ENCODE measurements at places on chromosomes 11 and 22.
A peak's percentile ranks its signal among the peaks of the same experiment; 100 is the strongest.

- no peak for DNase-seq
Observed at GRCh38 chr11:12755510-12756453, 81.6 kb downstream of the TEAD1 start.

- DNase-seq, result no peak
Observed at GRCh38 chr11:120186456-120186773, 24.4 kb upstream of the OAF start.

GRCh38 chr11:2089536-2090165, 49.5 kb downstream of the IGF2 start:
- DNase-seq, result no peak

GRCh38 chr22:35631597-35631996, 14.5 kb upstream of the MB start:
- no peak for DNase-seq

- DNase-seq, result no peak
Observed at GRCh38 chr22:19120829-19121630, 1.2 kb downstream of the DGCR2 start.

- no peak for DNase-seq
Observed at GRCh38 chr11:19323502-19323901, 82.8 kb upstream of the E2F8 start.

DNA sequence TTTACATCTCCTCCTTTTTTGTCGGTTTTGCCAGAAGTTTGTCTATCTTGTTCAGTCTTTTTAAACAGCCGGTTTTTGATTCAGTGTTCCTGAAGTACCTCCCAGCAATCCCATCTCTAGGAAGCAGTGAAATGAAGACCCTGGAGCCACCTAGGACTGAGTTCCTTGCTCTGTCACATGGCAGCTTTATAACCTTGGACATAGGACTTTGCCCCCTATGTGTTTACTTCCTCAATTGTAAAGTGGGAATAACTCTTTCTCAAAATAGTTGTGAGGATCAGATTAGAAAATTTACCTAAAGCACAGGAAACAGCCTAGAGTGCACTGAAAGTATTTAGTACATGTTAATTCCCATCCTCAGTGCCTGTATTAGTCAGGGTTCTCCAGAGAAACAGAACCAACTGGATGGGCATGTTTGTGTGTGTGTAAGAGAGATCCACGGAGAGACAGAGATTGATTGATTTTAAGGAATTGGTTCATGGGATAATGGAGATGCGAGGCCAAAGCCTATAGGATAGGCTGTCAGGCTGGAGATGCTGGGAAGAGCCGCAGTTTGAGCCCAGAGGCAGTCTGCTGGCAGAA, 20.0 kb downstream of the FAM83F start:
- DNase-seq, result no peak

GRCh38 chr11:8767466-8768142, 85.0 kb downstream of the RPL27A start:
- DNase-seq, result no peak

DNA sequence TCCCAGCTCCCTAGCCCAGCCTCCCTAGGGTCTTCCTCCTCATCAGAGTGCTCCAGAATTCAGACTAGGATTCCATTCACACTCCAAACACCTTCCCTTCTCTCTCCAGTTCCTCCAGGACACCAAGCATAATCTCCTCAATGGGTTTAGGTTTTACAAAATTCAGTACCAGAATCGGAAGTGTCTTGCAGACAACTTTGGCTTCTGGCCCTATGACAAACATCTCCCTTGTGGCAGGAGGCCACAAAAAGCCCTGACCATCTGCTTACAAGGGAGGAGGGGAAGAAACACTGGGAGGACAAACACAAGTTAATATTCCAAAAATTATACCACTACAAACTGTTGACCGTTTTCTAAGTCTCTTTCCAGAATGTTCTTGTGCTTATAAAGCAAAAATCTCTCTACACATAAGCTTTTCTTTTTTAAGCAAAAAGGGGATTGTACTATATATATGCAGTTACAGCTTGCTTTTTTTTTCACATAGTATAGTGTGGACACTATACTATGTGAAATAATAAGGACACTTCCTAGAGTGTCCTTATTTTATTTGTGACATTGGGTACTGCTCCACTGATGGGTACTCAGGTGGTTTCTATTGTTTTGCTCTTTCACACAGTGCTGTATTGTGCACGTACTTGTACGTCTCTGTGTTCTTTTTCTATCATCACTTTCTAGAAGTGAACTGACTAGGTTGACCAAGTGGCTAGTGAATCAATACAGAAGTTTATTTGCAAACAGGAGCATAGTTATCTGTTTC, 78.7 kb downstream of the BDNF start:
- DNase-seq, result no peak

GRCh38 chr11:120068114-120068573, 69.8 kb downstream of the TRIM29 start:
- no peak for DNase-seq

DNA sequence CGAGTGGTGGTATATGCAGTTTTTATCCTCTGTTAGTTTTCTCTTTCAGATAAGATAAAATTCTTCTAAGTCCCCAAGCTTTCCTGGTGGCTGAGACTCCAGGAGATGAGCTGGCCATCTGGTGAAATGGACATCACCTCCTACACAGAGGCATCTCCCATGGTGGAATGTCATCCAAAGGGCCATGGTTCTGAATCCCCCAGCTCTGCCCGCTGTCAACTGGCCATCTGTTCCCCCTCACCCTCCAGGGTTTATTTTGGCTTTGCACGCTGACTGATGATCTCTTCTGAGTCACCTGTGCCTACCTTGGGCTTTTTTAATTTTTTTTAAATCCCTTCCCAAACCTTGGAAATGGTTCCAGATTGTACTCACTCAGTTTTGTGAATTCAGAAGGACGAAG, 142.2 kb downstream of the HIPK3 start:
- DNase-seq, result no peak

DNA sequence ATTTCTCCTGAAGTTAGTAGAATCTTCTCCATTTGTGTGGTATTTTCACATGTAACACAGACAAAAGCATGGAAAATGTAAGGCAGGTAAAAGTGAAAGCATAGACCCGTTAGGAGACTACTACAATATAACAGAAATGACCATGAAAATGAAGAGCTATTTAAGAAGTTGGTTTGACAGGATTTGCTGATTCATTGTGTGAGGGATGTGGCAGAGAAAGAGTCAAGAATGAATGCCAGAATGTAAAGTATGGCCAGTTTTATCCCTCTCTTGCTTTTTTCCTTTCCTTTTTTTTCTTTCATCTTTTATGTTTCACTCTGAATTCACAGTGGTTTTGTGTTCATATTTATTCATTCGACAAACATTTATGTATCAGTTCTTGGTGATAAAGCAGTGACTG, 115.9 kb downstream of the ARFGAP2 start:
- no peak for DNase-seq

- no peak for DNase-seq
Observed at GRCh38 chr11:27718863-27719545, 18.7 kb upstream of the BDNF start.

DNA sequence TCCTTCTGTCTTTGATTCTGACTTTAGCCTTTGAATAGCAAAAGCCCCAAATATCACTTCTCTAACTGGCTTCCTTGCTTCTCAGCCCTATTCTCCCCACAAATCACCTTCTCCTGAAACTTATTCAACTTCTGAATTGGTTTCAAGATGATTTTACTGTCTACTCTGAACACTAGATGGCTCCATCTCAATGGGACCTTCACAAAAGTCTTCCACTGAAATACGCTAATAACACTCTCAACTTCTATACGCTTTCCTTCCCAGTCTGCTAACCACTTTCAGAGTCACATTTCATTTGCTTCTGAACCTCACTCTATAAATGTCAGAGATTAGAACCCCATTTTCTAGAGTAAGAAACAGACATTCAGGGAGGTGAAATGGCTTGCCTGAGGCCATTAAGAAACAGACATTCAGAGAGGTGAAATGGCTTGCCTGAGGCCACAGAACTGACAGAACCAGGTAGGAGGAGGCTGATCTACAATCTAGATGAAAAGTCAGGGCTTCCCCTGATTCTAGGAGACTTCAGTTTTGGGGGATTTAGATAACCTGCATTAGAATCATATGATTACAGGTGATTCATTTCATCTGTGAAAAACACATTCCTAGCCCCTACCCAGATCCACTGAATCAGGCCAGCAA, 20.6 kb downstream of the MORC2 start:
- DNase-seq, result no peak

GRCh38 chr11:22875869-22876473, 15.7 kb upstream of the CCDC179 start:
- peak; percentile 7 for DNase-seq

DNA sequence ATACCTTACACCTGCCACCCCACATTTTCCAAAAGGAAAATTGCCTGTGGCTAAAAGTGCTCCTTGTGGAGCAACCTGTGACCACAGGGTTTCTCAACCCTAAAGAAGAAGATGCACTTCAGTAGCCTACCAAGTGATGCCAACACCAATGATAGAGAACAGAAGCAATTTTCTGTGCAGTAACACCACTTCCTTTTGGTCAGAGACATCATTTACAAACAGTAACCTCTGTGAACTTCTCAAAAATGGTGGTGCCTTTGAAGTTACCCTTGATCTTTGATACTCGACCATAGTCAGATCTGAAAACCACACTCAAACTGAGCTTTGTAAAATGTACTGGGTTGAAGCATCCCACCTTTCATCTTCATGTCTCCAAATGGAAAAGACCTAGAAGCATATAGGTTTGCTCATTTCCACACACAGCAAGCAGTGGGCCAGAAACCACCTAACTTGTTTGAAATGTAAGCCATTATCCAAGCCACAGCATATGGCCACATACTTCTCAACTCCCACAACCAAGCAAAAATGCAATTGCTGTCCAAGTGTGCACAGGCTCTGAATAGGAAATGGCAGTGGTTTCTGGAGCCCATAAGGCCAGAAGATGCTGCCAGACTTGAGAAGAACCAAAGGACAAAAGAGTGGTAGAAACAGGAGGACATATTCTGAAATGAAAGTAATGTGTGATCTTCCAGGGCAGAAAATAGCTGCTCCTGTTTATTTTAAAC, 24.3 kb downstream of the MPPED2 start:
- no peak for DNase-seq

GRCh38 chr11:32148895-32149294, 58.0 kb downstream of the RCN1 start:
- no peak for DNase-seq

- DNase-seq, result no peak
Observed at GRCh38 chr11:14029971-14030920, 67.7 kb downstream of the SPON1 start.

Data from activated CD8-positive, alpha-beta memory T cell treated with anti-CD3 and anti-CD28 coated beads for 1 hour (primary cell).